ENCODE measurements at places on chromosomes 6 and 20.

DNA sequence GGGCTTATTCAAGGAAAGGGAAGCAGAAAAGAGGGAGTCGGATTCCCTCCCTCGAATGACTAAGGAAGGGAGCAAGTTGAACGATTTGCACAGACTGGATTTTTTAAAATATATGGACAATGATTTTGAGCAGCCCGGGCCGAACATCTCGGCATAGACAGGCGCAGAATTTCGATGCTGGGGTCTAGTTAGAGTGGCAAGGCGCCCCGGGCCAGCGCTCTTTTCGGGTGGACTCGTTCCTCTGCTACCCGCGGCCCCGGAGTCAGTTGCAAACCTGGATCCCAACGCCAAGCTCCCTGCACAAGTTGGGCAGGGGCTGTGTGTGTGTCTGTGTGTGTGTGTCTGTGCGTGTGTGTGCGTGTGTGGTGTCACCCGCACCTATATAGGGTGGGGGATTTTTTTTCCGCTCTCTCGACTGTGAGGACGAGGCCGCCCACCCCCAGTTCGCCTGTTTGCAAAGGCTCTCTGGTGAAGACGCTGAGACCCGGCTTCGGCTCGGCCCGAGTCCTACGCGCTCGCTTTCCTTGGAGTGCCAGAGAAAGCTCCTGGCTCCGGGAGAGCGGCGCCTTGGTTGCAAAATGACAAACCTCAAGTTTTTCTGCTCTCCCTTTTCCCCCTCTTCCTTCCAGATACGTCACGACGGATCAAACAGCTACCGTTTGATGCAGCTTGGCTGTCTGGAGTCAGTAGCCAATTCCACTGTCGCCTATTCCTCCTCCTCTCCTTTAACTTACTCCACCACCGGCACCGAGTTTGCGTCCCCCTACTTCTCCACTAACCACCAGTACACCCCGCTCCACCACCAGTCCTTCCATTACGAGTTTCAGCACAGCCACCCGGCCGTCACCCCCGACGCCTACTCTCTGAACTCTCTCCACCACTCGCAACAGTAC, 1.4 kb downstream of the TFAP2D start:
- DNase-seq, result no peak

DNA sequence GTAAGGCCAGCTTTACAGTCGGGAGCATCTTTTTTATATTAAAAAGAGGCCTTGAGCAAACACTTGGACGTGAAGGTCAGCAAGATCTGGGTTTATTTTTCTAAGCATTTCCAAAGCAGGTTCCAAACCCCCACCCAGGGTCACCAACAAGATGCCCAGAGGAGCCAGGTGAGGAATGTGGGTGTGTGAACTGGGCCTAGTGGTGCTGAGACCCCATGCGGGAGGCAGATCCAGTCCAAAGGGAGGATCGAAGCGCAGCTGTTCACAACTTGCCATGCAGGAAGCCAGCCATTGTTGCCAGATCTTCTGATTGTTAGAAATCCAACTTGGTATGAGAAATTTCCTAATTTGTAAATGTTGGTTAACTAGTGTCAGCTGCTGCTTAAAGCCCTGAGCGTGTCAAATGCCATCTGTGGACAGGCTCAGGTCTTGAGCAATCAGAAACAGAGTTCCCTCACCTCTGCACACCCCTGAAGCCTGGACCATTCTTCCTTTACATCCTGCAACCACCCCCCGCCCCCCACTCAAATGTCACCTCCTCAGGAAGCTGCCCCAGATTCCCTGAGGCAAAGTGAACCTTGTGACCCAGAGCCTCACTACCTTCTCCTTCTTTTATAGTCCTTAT, 46.5 kb downstream of the NFATC2 start:
- DNase-seq, result no peak

DNA sequence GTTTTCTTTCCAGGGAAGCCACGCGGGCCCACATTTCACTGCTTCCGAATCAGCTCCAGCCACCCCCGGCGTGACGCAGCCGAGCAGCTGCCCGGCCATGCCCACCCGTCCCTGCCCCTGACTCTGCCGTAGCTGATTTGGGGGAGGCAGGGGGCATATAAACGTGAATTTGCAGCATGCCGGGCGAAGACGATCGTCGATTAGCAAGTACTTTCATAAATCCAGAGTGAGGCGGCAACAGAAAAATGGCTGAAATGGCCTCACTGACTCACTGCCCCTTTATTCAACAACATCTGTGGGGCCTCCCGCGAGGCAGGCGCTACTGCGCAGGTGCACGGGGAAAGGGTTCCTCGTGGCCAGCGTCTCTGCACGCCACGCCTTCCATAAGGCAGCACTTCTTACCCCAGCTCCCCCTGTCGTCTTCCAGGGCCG, 118.0 kb downstream of the DLL1 start:
- no peak for DNase-seq

- no peak for DNase-seq
Observed at GRCh38 chr6:24922170-24922569, 13.6 kb downstream of the RIPOR2 start.

GRCh38 chr6:40409716-40410397, 177.3 kb downstream of the LRFN2 start:
- no peak for DNase-seq

- no peak for DNase-seq
Observed at GRCh38 chr6:16929809-16930208, 168.5 kb upstream of the ATXN1 start.

DNA sequence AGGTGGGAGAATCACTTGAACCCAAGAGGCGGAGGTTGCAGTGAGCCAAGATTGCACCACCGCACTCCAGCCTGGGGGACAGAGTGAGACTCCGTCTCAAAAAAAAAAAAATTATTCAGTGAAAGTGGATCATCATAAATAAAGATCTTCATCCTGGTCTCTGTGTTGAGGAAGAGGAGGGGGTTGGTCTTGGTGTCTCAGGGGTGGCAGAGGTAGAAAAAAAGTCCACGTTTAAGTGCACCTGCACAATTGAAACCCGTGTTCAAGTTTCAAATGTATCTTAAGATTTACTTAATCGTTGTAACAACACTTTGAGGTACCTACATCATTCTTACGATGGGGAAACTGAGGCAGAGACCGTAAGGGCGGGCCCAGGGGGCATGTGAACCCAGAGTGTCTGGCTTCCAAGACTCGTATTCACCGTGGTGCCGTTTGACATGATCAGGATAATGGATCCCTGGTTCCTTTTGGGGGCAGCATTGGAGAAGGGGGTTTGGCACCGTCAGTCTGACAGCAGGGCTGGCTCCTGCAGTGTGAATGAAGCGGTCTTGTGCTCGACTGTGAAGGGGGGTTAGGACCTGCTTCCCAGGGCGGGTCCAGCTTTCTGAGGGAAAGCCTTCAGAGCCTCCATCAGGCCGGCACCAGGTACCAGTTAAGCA, 32.9 kb upstream of the ID1 start:
- no peak for DNase-seq

- DNase-seq, result no peak
Observed at GRCh38 chr6:108697561-108698161, 136.9 kb downstream of the FOXO3 start.

DNA sequence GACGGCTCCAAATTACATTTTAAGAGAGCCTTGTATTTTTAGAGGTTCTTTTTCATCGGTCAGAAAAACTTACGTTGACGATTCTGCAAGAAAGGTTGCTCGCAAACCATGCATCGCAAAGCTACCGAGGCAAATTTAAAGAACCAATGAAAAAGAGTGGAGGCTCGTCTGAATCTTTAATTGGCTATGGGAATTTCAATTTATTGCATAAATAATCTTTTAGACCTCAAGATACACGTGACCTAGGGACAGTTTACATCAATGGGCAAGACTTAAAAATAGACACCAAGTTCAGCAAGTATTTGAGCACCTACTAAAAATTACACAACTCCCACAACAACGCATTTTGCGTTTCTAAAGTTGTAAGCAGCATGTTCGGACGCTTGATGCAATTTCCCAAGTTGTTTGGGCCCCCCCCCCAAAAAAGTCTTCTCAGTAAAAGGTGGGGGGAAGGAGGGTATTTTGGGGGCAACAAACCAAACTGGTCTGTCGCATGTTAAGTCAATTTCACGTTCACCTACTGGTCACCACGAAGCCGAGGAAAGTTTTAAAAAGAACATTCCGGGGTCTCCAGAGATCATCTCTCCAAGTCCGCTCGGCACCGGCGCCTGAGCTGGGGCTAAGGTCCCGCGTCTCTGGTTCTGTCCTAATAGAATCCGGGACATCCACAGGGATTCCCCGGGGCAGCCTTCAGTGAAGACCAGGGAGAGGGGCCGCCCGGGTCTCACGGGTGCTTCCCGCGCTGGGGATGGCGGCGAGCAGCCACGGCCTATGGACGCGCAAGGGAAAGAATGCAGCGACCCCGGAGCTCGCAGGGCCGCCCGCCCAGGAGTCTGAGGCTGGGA, 851 bp downstream of the SNX5 start:
- peak; percentile 36 for DNase-seq

DNA sequence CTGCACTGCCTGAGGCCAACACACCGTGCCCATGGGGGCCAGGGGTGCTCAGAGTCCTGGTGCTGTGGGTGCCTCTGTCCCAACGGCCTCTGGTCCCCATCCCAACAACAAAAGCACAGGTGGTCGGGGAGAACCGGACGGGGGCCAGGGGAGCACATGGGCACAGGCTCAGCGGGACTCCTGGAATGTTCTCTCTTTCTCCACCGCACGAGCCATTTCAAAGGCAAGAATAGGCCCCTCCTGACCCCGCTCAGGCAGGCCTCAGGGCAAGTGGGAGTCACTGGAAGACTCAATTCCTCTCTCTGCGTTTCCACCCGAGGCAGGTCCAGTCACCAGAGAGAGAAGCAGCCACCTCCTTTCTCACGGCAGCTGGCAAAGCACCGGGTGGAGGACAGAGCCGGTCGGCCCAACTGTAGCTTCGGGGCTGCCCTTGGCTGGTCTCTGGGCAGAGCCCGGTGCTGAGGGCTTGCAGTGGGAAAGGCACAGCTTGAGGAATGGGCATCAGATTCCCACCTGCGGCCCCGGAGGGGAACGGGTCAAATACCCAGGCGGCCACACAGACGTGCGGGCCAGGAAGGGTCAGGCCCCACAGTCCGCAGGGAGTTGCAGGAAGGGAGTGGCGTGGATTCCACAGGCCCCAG, 55.2 kb downstream of the KCNQ2 start:
- no peak for DNase-seq

DNA sequence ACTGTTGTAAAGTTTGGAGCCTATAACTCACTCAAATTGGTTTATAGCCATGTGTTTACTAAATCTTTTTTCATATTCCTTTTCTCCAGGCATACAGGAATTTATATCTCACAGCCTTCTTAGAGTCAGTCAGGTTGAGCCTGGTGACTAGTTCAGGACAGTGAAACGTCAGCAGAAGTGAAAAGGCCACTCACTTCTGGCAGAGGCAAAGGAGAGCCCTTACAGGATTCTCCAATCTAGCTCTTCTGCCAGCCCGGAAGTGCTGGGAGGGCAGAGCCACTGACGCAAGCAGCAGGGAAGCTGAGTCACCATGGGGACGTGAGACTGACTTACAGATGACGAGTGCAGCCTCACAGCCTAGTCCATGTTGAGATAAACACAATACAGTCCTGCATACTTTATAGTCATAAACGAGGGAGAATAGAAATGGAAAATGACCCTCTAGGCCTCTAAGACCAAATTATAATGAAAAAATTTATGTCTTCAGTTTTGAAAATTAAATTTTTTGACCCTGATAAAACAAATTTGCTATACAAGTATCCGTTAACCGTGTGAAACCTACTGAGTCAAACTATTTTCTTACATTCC, 1.3 kb downstream of the PXT1 start:
- DNase-seq, result peak; percentile 99

GRCh38 chr6:39102071-39102820, 12.7 kb downstream of the SAYSD1 start:
- DNase-seq, result no peak

DNA sequence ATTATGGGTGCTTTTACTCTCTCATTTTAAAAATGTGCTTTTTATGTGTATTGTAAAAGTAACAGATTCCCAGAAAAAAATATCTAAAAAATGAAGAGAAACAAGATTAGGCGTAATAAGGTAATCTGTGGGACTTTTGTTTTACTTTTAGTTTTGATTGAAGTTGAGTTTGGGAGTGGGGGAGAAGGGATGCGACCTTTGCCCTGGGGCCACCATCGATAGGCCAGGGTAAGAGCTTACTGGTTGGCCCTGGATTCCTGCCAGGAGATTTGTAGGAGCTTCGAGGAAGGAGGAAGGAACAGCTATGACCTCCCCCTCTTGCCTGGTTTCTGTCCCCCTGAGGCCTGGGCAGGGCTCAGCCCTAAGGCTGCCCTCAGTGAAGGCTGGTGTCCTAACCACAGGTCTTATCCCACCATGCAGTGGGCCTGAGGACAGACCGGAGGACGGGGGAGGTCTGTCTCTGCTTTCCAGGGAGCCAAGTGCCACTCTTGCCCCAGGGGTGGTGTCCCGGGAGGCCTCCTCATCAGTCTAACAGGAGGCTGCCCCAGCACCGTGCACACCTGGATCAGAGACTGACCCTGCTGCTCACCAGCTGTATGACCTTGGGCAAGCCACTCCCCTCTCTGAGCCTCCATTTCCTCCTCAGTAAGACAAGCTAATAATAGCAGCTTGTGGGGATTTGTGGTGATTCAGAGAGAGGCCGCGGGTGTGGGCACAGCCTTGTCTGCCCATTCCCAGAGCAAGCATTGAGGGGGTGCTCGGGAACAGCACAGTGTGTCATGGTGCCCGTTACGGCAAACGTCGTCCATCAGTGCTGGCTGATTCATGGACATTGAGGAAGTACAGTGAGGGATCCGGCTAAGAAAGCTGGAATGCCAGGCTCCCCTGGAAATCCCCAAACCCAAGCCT, 21.2 kb downstream of the TGM2 start:
- no peak for DNase-seq

GRCh38 chr6:65505736-65506135, 201.3 kb downstream of the EYS start:
- DNase-seq, result no peak

DNA sequence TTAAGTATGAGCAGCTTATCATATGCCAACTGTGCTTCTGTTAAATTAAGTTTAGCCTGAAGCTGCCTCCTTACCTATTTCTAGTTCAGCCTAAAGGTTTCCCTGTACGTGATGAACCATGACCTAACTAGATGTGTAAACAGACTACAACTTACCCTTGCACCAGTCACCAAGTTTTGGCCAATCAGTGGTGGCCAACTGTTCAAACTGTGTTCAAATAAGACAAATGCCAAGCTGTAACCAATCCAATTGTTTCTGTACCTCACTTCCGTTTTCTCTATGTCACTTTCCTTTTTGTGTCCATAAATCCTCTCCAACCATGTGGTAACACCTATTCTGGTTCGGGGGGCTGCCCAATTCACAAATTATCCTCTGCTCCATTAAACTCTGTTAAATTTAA, 6.0 kb upstream of the SLC2A10 start:
- DNase-seq, result no peak

DNA sequence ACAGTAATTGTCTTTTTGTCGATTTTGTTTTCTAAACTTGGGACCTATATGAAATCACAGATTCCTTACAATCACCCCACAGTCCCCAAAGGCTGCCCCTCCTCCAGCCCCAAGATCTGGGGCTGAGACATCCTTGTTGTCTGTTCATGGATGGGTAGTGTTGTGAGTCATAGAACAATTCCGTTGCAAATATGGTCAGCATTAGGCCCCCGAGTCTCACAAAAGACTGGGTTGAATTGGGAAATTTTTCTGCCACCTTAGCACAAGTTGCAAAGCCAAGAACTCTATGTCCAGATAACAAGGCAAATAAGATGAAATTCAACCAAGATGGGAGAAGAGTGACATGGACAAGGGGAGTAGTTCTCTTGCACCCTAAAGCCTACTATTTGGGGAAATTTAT, 10.5 kb upstream of the TAB2 start:
- no peak for DNase-seq

Measured in NCI-H510A treated with DMSO at 0.1 percent for 48 hours (cell line).